ENCODE measurements at places on chromosomes 16 and 17.
A peak's percentile ranks its signal among the peaks of the same experiment; 100 is the strongest.

GRCh38 chr17:56945938-56946505 is 14.8 kb downstream of the COIL start:
- no peak for DNase-seq

DNA sequence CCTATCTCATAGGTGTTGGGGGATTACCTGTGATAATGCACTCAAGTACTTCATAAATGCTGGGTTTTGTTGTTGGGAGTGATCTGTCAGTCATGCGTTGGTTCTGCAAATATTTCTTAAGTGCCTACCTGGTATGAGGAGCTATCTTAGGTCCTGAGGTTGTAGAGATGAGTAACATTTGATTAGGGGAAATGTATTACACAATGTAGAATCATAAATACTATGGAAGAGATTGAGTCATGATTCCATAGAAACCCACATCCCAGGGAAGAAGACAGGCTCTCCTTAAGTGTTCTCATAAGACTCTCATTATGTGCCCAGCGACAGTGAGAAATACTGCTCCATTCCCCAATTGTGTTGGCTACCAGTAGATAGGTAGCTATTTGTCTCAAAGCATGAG is 240.1 kb downstream of the FTO start:
- no peak for DNase-seq

DNA sequence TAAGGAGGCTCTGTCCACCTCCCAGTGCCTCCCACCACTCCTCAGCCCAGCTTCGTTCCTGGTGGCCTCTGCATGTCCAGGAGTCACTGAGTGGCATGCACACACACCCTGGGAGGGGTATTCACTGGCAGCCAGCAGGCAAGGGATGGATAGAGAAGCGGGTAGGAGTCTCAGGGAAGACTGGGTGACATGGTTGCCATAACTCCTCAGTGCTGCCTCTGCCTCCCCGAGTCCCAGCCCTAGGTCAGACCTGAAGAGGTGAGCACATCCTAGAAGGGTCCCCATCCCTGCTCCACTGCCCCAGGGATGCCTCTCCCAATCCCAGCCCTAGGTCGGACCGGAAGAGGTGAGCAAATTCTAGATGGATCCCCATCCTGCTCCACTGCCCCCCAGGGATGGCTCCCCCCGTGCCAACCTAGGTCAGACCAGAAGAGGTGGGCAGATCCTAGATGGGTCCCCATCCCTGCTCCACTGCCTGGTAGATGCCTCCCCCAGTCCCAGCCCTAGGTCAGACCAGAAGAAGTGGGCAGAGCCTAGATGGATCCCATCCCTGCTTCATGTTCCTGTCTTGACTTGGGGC is 197.0 kb downstream of the IRF8 start:
- DNase-seq: no peak

DNA sequence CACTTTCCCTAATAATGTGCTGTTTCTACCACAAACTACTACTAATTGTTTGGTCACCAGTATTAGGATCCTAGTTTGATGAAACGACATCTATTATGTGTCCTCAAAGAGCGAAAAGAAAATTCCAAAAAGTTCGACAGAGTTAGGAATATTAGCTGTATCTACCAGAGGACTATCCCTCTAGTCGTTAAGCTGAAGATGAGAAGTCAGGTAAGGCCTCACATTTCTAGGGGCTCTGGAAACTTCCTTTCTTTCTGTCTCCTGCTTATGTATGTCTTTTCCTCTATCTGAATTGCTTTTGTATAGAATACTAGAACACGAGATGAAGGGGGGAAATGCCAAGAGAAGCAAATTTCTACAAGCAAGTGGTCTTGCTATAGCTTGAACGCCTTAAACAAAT is 1.6 kb downstream of the GLG1 start:
- peak; percentile 28 for DNase-seq

GRCh38 chr16:30136971-30137605 is 14.1 kb upstream of the MAPK3 start:
- no peak for DNase-seq

DNA sequence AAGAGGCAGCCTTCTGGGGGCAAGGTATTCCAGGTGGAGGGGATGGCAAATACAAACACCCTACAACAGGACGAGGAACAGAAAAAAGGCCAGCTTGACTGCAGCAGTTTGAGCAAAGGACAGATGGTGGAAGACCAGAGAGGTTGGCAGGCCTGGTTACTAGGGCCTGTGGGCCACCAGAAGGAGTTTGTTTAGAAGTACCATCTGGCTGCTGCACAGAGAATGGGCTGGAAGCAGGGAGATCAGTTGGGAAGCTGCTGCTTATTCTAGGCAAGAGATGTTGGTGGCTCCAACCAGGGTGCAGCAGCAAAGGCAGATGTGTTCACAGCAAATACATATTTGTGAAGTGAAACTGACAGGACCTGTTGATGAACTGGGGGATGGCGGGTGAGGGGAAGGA is 2.9 kb upstream of the YPEL2 start:
- DNase-seq: no peak

GRCh38 chr16:81601008-81601428 is 156.4 kb downstream of the CMIP start:
- DNase-seq: peak; percentile 33

DNA sequence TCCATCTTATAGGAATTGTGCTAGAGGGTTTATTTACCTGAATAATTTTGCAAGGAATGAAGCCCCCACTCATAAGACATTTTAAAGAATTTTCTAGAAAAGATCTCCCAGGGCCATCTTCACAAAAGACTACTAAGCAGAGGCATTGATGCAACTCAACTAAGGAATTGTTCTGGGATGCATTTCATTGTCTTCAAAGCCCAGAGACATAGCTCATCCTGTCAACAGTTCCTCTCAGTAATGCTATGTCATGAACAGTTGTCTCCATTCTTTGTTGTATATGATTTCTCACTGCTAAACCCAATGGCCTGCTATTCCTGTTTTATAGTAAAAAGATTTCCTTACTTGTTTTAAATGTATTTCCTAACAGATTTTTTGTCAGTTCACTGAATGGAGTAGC is 136.8 kb upstream of the RBL2 start:
- no peak for DNase-seq

- no peak for DNase-seq
Observed at GRCh38 chr17:6327007-6327406, 107.9 kb downstream of the AIPL1 start.

- DNase-seq: no peak
Observed at GRCh38 chr16:70399381-70399780, 39.5 kb downstream of the ST3GAL2 start.

GRCh38 chr16:84820305-84820684 is 510 bp downstream of the CRISPLD2 start:
- peak; percentile 41 for DNase-seq

DNA sequence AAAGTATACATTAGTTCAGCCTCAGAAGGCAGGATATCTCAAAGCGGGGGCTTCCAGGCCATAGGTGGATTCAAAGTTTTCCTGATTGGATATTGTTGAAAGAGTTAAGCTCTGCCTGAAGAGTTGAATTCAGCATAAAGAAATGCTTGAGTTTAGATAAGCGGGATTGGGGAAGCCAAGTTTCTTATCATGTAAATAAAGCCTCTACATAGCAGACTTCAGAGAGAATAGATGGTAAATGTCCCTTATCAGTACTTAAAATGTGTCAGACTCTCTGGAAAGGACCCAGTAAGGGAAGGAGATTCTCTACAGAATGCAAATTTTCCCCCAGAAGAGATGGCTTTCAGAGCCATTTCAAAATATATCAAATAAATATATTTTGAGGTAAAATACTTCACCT is 423.5 kb downstream of the SHISA9 start:
- DNase-seq: no peak

DNA sequence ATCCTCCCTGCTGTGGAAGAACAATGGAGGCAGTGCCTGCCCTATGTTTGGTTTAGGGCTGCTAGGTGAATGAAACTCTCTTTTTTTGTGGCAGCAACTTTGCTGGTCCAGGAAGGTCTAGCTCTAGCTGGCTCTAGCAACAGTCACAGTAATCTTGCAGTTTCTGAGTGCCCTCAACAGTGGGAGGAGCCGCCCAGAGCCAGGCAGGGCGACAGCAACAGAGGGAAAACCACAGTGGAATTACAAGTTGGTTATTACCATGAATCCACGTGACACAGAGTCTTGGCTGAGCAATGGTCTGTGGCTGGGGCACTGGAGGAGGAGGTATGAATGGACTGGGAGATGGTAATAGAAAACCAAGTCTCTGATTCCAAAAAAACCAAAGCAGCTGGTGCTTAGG is 10.3 kb downstream of the HSPB9 start:
- DNase-seq: peak; percentile 68

Measured in adipocyte (in vitro differentiated cells).